Body of pancreas (tissue), 4 donors: ENCODE measurements at places on chromosomes 3 and 15. TPM values are rescaled to one million over a fixed set of nuclear protein-coding genes. Genes with fewer than 3 reads are reported as not detected.

MCTP2 gene
- 31.6 TPM for total RNA-seq

GRCh38 chr3:122392868-122393844, 9.2 kb downstream of the FAM162A start:
- H3K36me3 ChIP-seq = no peaks in the 10 kb centered on the region
- peaks cover 65% of the 10 kb centered on the region for H3K4me1 ChIP-seq
- peak overlapping the region; percentile 22 for H3K27ac ChIP-seq
- no peaks in the 10 kb centered on the region for H3K27me3 ChIP-seq
- DNase-seq = peak; percentile 29

CHRM5 gene
- not detected for total RNA-seq

- no peaks in the 10 kb centered on the region for H3K36me3 ChIP-seq
- no peak for DNase-seq
- no peak overlapping the region for H3K4me3 ChIP-seq
- H3K4me1 ChIP-seq = peaks cover 20% of the 10 kb centered on the region
Observed at GRCh38 chr3:187794731-187795130, 49.5 kb upstream of the BCL6 start.

GRCh38 chr3:54957711-54958110, 29.9 kb upstream of the LRTM1 start:
- no peak overlapping the region for H3K27ac ChIP-seq
- no peak overlapping the region for H3K4me3 ChIP-seq
- no peak for DNase-seq
- H3K36me3 ChIP-seq = no peaks in the 10 kb centered on the region
- no peaks in the 10 kb centered on the region for H3K27me3 ChIP-seq

ACTL6A gene
- total RNA-seq = 23.1 TPM

NPAP1 gene
- 0.26 TPM for total RNA-seq

GRCh38 chr15:31399544-31400171, 73.0 kb downstream of the KLF13 start:
- peaks cover 21% of the 10 kb centered on the region for H3K4me1 ChIP-seq
- H3K4me3 ChIP-seq = no peak overlapping the region
- no peak for DNase-seq

GRCh38 chr3:117285737-117286136, 576.2 kb downstream of the TUSC7 start:
- no peaks in the 10 kb centered on the region for H3K36me3 ChIP-seq
- H3K27ac ChIP-seq = no peak overlapping the region
- no peaks in the 10 kb centered on the region for H3K27me3 ChIP-seq
- no peak overlapping the region for H3K4me3 ChIP-seq
- DNase-seq = no peak

GRCh38 chr15:40043927-40044716, 5.1 kb upstream of the SRP14 start:
- H3K27me3 ChIP-seq = no peaks in the 10 kb centered on the region
- H3K36me3 ChIP-seq = no peaks in the 10 kb centered on the region
- no peak overlapping the region for H3K27ac ChIP-seq

GRCh38 chr3:43074901-43075689, 30.8 kb downstream of the POMGNT2 start:
- DNase-seq = no peak
- H3K4me3 ChIP-seq = no peak overlapping the region
- no peaks in the 10 kb centered on the region for H3K4me1 ChIP-seq
- H3K27me3 ChIP-seq = no peaks in the 10 kb centered on the region
- no peaks in the 10 kb centered on the region for H3K36me3 ChIP-seq

LSAMP gene
- 1.6 TPM for total RNA-seq

CYP1A2 gene
- total RNA-seq = not detected

DUOX2 gene
- total RNA-seq = under 0.01 TPM

RNF13 gene
- total RNA-seq = 26.4 TPM

DNA sequence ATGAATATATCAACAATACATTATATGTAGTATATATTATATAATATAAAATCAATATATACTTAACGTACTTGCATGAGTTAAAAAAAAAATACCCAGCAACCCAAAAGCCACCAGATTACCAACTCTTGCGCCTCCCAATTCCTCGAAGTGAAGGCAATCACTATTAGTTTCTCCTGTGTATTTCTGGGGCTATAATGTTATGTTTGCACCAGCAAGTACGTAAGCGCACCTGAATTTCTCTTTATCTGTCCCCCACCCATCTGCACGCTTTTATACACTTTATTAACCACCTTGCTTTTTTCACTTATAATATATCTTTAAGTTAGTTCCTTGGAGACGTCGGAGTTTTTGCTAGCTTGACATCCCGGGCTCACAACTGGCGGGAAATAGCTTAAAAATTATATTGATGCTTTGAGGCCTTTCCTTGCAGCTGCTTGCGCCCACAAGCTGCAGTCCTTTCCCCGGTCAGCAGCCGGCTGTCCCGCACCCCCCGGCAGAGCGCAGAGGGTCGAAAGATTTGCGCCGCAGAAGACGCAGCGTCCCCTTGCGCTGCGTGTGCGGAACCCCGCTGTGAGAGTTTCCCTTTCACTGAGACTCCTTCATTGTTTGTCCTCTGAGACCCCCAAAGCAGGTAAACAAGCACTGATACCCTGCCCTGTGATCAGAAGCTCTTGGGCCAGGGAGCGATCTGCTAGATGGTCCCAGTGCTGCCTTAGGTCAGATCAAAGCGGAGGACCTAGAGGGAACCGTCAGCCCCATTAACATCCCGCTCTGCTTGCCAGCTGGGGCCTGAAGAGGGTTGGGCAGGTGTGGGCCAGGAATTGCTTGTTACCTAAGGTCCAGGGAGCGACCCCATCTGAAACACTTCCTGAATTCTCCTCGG, 8.9 kb upstream of the EOMES start:
- no peak for DNase-seq
- H3K27ac ChIP-seq = no peak overlapping the region
- H3K27me3 ChIP-seq = peaks cover 33% of the 10 kb centered on the region
- peaks cover 22% of the 10 kb centered on the region for H3K4me1 ChIP-seq
- no peaks in the 10 kb centered on the region for H3K36me3 ChIP-seq
- no peak overlapping the region for H3K4me3 ChIP-seq

- no peak overlapping the region for H3K4me3 ChIP-seq
- no peak for DNase-seq
- no peaks in the 10 kb centered on the region for H3K27me3 ChIP-seq
- H3K4me1 ChIP-seq = peaks cover 20% of the 10 kb centered on the region
- H3K27ac ChIP-seq = no peak overlapping the region
Observed at GRCh38 chr3:195268576-195269309, 2.2 kb downstream of the XXYLT1 start.

DNA sequence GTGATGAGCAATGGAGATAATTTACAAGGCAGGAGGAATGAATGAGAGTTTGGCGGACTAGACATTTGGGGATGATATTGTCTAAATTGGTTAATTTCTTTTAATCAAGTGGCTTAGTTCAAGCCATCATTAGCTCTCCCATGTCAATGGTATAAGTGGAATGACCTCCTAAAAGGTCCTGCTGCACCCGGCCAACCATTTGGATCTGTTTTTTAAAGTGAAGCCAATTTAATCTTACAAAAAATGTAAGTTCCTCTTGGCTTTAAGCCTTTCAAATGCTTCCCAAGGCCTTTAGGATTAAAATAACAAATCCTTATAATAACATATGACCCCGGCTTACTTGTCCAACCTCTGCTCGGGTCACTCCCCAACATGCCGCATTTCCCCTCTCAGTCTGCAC, 484.4 kb upstream of the ADAMTS9 start:
- no peak overlapping the region for H3K27ac ChIP-seq
- no peaks in the 10 kb centered on the region for H3K36me3 ChIP-seq
- DNase-seq = no peak
- H3K4me1 ChIP-seq = no peaks in the 10 kb centered on the region

GRCh38 chr3:176789947-176790346, 407.3 kb downstream of the TBL1XR1 start:
- H3K36me3 ChIP-seq = no peaks in the 10 kb centered on the region
- H3K4me3 ChIP-seq = no peak overlapping the region
- no peak overlapping the region for H3K27ac ChIP-seq

ARGFX gene
- not detected for total RNA-seq

GRCh38 chr3:62113092-62113491, 260.3 kb downstream of the FEZF2 start:
- no peak overlapping the region for H3K27ac ChIP-seq
- H3K4me1 ChIP-seq = no peaks in the 10 kb centered on the region
- DNase-seq = no peak
- H3K4me3 ChIP-seq = no peak overlapping the region
- H3K27me3 ChIP-seq = no peaks in the 10 kb centered on the region

- H3K36me3 ChIP-seq = no peaks in the 10 kb centered on the region
- H3K4me3 ChIP-seq = no peak overlapping the region
- H3K27me3 ChIP-seq = no peaks in the 10 kb centered on the region
- H3K27ac ChIP-seq = no peak overlapping the region
Observed at GRCh38 chr3:2870724-2871333, 239.3 kb downstream of the IL5RA start.

TMEM207 gene
- not detected for total RNA-seq

DAZL gene
- total RNA-seq = not detected

- no peaks in the 10 kb centered on the region for H3K27me3 ChIP-seq
- DNase-seq = no peak
- no peaks in the 10 kb centered on the region for H3K36me3 ChIP-seq
- no peak overlapping the region for H3K27ac ChIP-seq
Observed at GRCh38 chr15:57444877-57445513, 68.7 kb downstream of the CGNL1 start.

PRTG gene
- total RNA-seq = 1.0 TPM

GRCh38 chr3:148970271-148970670, 21.1 kb upstream of the GYG1 start:
- H3K27me3 ChIP-seq = no peaks in the 10 kb centered on the region
- DNase-seq = no peak
- no peak overlapping the region for H3K4me3 ChIP-seq
- no peak overlapping the region for H3K27ac ChIP-seq
- H3K36me3 ChIP-seq = no peaks in the 10 kb centered on the region

GP5 gene
- not detected for total RNA-seq

GRCh38 chr15:55037071-55037470, 159.7 kb downstream of the RSL24D1 start:
- no peak for DNase-seq
- no peak overlapping the region for H3K4me3 ChIP-seq
- H3K4me1 ChIP-seq = no peaks in the 10 kb centered on the region
- H3K27me3 ChIP-seq = no peaks in the 10 kb centered on the region

- no peak overlapping the region for H3K4me3 ChIP-seq
- H3K36me3 ChIP-seq = no peaks in the 10 kb centered on the region
- no peaks in the 10 kb centered on the region for H3K27me3 ChIP-seq
- no peak overlapping the region for H3K27ac ChIP-seq
- no peak for DNase-seq
- H3K4me1 ChIP-seq = peaks cover 9% of the 10 kb centered on the region
Observed at GRCh38 chr15:88717382-88718031, 78.7 kb downstream of the ISG20 start.

CTXND1 gene
- total RNA-seq = 0.66 TPM

DNA sequence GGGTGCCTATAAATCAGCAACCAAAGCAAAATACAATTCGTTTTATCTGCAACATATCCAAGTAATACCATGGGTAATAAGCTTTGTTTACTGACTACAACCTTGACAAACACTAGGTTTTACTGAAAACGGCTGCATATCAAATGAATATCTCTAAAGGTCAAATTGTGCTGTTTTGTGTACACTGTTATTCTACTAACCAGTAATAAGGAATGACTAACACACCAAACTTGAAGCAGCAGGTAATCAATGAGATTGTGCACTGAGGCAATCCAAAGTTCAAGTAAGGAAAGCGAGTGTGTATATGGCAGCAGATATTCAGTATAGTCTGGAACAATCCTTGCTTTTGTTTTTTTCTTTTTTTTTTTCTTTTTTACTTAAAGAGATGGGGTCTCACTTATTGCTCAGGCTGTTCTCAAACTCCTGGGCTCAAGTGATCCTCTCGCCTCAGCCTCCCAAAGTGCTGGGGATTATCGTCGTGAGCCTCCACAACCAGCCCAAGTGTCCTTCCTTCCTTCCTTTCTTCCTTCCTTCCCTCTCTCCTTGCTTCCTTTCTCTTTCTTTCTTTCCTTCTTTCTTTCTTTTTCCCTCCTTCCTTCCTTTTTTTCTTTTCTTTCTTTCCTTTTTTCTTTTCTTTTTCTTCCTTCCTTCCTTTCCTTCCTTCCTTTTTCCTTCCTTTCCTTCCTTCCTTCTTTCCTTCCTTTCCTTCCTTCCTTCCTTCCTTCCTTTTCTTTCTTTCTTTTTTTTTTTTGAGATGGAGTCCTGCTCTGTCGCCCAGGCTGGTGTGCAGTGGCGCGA, 34.9 kb downstream of the AP3S2 start:
- H3K27ac ChIP-seq = peak overlapping the region; percentile 83
- H3K27me3 ChIP-seq = no peaks in the 10 kb centered on the region
- H3K4me3 ChIP-seq = no peak overlapping the region
- H3K4me1 ChIP-seq = peaks cover 81% of the 10 kb centered on the region
- H3K36me3 ChIP-seq = no peaks in the 10 kb centered on the region

DNA sequence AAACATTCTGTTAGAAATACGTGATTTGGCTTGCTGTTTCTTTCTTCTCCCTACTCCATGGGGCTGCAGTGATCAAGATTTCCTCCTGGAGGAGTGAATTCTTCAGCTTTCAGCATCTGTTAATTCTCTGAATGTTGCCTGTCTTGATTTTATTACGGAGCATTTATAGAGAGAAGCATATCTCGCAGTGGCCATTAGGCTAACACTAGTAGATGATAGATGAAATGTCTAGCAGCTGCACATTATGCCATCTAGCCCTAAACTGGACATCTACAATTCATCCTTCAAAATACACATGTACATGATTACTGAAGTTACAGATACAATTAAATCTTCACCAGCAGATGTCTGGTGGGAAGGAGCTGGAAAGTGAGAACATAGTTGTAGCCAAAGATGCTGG, 769.8 kb upstream of the NECTIN3 start:
- no peak overlapping the region for H3K27ac ChIP-seq
- no peaks in the 10 kb centered on the region for H3K36me3 ChIP-seq
- H3K4me3 ChIP-seq = no peak overlapping the region
- no peaks in the 10 kb centered on the region for H3K27me3 ChIP-seq
- DNase-seq = no peak

GASK1A gene
- total RNA-seq = 8.8 TPM

BRPF1 gene
- total RNA-seq = 9.6 TPM

PPM1M gene
- total RNA-seq = 6.9 TPM

FETUB gene
- total RNA-seq = not detected

DNA sequence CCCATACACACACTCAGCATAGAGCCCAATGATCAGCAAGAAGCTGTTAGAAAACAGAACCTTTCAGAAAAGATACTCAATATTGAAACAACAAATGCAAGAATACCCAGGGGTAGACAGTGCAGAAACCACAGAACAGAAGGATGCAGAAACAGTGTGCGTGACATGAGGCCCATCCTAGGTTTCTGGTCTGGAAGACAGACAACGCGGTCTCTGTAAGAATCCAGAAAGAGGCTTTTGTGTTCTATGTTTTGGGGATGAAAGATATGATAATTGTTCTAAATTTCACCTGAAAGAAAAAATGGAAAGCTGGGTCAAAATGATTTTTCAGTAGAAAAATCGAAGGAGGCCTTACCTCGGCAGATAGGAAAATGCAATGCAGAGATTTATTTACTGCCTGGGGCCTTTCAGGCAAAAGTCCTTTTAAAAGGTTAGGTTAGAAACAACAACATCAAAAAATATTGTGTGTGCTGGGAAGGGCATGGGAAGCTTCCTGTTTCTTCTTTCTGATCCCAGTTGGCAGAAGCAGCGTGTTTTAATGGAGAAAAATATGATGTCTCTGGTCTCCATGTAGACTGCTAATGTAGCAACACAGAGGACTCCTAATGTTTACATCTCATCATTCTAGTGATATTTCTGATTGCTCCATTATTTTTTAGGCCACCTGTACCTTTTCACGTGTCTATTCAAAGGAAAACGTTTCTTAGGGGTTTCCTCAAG, 17.0 kb downstream of the SYNM start:
- H3K27ac ChIP-seq = no peak overlapping the region
- no peak overlapping the region for H3K4me3 ChIP-seq
- H3K4me1 ChIP-seq = peaks cover 14% of the 10 kb centered on the region
- DNase-seq = no peak
- H3K27me3 ChIP-seq = no peaks in the 10 kb centered on the region
- H3K36me3 ChIP-seq = no peaks in the 10 kb centered on the region
